D341Med (cell line): ENCODE measurements at places on chromosomes 4 and X.

DNA sequence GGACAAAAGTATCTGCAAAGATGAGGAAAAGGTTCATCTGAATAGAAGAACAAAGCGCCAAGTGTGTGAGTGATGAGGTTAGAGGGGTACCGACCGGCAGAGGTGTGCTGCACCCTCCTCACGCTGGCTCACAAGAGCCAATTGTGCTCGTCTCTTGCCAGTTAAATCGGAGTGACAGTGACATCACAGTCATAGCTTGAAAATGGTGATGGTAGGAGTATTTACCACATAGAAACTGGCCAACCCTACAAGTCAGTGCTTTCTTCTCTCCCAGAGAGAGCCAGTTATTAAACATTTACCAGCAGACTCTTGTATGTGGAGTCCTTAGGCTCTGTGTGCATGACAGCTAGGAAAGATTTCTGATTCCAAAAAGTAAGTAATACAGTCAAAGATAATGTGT, 32.4 kb downstream of the CLDN22 start:
- DNase-seq, result no peak

- DNase-seq, result no peak
Observed at GRCh38 chrX:134932528-134933217, 58.1 kb upstream of the SMIM10 start.

- peak; percentile 27 for DNase-seq
Observed at GRCh38 chr4:166169111-166169510, 296.1 kb downstream of the TLL1 start.

DNA sequence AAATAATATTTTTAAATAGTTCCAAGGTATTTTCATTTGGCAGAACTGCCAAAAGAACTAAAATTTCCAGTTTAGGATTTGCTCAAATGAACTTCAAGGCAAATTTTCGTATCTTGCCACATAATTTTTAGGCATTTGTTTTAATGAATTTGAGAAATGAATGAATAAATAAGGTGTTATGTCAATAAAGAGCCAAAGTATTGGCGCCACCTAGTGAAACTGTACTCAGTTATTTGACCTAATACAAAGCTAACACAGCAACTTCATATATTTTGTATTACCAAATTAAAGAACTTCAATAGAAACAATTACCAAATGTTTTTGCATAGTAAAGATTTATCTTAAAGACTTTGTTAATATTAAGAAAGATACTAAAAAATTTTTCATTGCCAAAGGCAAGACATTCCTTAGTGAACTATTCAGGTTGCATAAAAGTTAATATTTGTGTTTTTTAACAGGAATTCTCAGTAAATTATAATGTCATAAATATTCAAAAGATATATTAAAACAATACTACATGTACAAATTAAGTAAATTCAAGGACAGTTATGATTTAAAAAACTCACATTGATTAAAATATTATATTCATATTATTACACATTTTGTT, 50.3 kb downstream of the STPG2 start:
- no peak for DNase-seq

DNA sequence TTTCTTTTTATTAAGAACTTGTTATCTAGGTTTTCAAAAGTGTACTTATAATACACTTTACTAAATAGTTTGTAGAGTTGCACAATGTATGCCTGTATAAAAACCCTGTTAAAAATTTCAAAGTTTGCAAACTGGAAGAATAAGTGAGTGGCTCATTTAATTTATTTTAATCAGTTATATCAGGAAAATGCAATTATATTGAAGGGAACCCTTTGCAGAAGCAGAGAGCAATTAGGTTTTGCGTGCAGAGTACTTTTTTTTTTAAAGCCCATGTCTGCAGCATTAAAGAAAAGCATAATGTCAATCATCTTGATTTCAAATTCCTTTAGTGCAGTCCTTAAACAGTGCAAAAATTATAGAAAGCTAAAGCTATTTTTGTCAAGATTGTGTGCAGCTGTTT, 271.3 kb upstream of the LDB2 start:
- no peak for DNase-seq

DNA sequence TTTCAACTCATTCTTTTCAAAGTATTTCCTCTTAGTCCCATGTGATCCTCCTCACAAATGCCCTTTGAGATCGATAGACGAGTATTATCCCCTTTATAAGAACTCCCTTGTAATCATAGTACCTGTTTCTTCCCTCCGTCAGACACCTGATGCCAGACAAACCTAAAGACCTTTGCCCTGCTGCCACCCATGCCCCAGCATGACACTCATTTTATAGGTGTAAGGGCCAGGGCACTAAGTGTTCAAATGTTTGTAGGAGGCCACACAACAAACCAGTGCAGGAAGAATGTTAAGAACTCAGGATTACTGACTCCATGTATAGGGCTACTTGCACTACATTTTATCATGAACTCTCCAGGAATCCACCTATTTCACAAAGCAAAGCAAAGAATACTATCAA, 115.6 kb upstream of the DIAPH2 start:
- DNase-seq, result no peak

- no peak for DNase-seq
Observed at GRCh38 chr4:173414456-173414855, 15.5 kb upstream of the SCRG1 start.

DNA sequence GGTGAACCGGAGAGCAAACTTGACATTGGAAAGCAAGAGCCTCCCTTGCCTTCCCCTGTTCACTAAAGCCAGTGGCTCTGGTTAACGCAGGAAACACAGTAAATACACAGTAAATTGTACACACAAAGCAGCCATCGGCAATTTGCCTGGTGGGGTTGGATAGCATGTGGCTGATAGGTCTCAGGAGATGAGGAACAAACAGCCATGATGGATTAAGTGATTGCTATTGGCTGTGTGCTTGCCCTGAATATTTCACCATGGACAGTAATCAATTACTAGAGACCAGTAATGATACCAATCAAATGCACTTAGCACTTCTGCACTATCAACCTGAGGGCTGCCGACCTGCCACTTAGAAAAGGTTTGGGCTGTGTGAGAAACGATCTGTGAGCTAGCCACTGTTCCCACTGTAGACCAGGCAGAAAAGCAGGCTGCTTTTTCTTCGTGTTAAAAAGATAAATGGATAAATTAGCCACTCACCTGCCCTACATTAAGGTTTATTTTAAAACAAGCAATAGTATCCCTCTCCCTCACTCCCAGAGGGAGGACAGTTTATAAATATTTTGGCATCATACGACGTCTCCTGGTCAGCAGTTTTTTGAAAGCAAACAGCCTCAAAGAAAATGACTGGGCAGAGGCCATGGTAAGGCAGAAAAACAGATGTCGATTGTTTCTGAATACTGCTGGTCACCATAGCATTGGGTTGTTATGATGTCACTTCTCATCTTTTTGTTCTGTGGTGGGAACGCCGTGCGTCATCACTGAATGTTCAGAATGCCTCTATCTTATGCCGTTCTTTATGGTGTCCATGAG, 167.1 kb downstream of the MAML3 start:
- DNase-seq, result no peak

- no peak for DNase-seq
Observed at GRCh38 chr4:101693842-101694398, 96.6 kb upstream of the BANK1 start.

- no peak for DNase-seq
Observed at GRCh38 chr4:11485926-11486325, 57.2 kb upstream of the HS3ST1 start.

DNA sequence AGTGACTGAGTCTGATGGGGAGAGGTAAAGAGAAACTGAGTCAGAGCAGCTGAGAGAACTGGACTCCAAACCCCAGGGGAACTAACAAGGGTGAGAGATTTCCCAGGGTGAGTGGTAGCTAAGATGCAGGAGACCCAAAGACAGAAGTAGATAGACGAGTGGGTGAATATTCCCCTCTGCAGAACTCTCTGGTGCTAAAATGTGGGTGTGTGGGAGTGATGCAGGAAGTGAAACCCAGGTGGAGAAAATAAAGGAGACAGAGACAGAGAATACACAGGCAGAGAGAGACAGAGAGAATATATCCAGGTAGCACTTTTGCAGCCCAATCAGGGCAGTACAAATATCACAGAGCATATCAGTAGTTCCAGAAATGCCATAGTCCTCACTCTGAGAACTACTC, 212.5 kb upstream of the ZIC3 start:
- DNase-seq, result no peak

GRCh38 chr4:82773057-82773456, 25.5 kb downstream of the SCD5 start:
- no peak for DNase-seq
